Activated CD4-positive, CD25-positive, alpha-beta regulatory T cell treated with anti-CD3 and anti-CD28 coated beads, Interleukin-2, amount 50 U/mL, for 24 hours (primary cell): ENCODE measurements at places on chromosomes 5 and 9.

DNA sequence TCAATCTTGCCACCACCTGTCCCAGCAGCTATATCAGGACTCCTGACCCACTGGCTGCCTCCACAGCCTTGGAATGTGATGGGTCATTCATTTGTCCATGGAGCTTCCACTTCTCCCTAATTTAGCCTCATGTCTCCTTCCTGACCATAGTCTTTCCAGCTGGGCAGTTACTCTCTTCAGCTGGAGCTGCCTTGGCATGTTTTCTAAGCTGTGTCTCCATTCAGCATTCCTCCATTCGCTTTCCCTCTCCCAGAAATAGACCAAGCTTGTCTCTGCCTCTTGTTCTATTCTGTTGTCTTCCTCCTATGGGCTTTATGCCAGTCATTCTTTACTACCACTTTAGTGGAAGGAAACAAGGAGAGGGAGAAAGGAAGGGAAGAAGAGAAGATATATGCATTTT lies 5.3 kb upstream of the CTXN3 start:
- ATAC-seq = no peak

- ATAC-seq = no peak
Observed at GRCh38 chr5:66224274-66224673, 80.2 kb downstream of the SREK1 start.

DNA sequence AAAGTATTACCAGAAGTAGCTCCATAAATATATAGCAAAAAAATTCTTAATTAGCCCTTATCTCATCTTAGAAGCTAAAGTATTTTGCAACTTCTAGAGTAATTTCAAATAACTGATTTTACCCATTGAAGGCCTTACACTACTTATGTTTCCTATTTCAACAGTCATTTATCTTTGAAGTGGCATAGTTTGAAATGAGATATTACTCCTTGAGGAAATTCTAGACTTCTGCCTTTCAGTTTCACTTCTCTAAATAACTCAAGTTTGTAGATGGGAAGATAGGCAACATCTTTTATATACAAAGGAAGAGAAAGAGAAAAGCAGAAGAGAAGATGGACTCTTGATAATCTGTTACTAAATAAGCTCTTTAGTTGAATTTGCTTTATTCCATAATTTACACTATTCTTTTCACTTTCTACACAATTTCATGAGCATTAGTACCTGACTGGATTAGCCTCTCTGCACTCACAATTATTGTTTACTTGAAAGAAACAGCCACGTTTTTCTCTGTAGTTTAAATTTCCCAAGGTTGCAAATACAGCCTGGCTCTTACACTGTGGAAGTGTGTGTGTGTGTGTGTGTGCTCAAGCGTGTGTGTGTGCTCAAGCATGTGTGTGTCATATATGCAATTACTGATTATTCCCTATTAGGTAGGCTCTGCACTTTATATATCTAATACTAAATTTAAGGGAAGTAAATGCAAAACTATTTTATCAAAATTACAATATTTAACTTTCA lies 60.6 kb upstream of the EMB start:
- peak; percentile 28 for ATAC-seq

DNA sequence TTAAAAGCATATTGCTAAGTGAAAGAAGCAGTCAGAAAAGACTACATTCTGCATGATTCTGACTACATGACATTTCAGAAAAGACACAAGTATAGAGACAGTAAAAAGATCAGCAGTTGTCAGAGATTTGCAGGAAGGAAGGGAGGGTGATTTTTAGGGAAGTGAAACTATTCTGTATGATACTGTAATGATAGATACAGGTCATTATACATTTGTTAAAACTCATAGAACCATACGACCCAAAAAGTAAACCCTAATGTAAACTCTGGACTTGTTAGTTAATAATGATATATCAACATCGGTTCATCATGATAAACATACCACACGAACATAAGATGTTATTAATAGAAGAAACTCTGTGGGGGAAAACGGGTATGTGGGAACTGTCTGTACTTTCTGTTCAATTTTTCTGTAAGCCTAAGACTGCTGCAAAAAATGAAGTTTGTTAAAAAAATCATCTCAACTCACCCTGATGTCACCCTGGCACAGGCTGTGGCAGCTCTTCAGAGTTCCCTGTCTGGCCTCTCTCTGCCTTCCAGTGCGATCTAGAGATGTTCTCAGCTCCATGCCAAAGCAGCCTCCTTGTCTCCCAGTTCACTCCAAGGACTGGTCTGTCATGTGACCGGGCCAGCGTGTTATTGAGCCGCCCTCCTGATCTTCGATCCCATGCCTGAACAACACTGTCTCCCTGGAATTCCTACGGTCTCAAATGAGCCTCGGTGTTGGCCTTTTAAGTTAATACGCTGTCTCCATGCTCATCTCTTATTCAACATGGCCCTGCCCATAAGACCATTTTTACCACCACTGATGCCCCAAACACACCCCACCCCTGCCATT lies 35.4 kb downstream of the PRLR start:
- ATAC-seq = no peak

- no peak for ATAC-seq
Observed at GRCh38 chr5:112532654-112533360, 113.7 kb upstream of the EPB41L4A start.

GRCh38 chr5:135429301-135430134 lies 17.6 kb downstream of the DCANP1 start:
- ATAC-seq = no peak

GRCh38 chr9:80382211-80382891 lies 810.6 kb downstream of the TLE4 start:
- no peak for ATAC-seq

DNA sequence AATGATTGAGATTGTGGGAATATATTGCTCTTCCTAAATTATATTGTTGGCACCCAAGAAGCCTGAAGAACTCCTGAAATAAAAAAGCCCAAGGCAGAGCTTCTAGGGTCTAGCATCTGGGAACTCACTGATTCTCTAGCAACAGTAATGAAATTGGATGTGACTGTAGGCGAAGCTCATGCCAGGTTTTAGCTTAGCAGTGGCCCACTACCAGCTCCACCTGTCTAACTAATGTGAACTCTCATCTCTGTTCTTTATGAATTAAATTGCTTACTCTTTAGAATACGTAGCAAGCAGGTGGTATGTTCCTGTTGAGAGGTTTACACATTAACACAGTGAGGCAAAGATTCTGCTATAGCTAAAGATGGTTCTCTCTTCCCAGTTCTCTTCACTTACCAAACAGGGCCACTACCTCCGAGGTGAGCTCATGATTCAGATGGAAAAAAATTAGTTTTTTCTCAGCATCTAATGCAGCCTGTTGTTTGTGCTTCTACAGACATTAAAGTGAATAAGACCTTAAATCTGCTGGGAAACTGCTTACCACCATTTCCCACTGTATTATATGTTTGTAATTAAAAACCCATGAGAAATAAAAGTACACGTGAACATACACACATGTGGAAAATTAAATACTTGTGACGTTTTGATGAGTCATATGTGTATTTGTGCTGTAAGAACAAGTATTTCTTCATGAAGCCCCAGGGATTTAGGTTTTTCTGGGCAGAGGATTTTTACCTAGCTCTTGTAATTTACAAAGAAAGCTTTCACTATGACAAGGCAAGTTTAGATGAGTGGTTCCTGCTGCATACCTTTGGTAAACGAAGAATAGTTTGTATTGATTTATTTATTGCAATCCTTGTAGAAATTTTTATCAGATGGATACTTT lies 360.1 kb downstream of the KDM4C start:
- ATAC-seq = no peak

- ATAC-seq = no peak
Observed at GRCh38 chr5:163950248-163950647, 444.8 kb downstream of the MAT2B start.

DNA sequence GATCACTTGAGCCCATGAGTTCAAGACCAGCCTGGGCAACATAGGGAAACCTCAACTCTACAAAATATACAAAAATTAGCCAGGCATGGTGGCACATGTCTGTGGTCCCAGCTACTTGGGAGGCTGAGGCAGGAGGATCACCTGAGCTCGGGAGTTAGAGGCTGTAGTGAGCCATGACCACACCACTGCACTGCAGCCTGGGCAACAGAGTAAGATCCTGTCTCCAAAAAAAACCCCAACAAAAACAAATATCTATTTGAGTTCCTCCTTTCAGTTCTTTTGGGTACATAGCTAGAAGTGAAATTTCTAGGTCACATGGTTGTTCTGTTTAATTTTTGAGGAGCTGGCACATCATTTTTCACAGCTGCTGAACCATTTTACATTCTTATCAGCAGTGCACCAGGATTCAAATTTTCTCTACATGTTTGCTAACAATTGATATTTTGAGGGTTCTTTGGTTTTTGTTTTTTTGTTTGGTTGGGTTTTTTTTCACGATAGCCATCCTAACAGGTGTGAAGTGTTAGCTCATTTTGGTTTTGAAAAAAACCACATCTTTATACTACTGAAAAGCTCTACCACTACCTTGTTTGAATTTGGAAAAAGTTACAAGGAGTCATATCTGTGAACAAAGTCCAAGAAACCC lies 176.9 kb upstream of the SLC12A2 start:
- no peak for ATAC-seq

DNA sequence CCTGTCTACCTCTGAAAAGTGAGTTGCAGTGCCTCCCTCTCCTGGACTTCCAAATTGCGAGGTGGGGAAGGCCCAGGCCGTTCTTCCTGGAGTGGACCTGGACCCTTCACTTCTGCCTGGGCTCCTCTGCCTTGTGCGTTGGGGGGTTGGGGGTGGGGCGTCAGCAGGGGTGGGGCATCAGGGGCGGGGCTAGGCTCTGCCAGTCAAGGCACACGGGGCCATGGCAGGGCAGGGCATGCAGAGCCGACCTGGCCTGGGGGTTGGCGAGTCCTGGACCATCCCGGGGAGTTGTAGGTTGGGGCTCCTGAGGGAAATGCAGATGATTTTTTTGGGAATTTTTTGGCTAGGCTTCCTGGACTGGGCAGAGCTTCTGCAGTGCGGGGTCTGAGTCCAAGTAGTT lies 87.1 kb downstream of the EHMT1 start:
- peak; percentile 25 for ATAC-seq

DNA sequence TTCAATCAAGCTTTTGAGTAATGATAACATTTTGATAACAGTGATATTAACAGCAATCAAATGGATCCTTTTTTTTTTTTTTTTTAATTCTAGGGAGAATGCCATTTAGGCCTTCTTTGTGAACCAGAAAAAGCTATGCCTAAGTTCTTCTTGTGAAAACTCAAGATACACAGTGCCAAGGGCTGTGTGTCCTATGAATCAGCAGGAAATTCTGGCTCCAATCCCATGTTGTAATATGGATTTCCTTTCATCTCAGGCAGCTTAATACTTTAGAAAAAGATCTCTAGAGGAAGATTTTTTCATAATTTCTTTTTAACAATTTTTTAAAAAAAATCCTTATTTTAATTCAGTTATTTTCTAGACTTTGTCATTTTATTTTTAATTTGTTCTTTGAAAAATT lies 96.1 kb downstream of the NUDT12 start:
- ATAC-seq = no peak

DNA sequence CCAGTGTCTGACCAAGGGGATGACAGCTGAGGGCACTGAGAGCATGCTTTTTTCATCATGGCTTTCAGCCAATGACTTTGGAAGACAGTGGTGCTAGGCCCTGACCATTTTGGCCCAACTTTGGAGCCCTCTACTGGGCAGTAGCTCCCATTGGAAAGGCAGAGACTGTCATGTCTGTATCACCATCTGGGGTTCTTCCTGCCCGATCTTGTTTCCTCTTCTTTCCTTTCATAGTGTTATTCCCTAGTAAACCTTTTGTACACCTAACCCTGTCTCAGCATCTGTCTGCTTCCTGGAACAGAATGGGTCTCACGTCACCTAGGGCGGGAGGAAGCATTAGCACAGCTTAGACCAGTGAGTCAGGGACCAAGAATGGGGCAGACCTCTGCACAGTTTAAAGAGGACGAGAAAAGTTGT lies 97.4 kb upstream of the MAST4 start:
- no peak for ATAC-seq

- ATAC-seq = no peak
Observed at GRCh38 chr9:134552349-134552990, 89.1 kb upstream of the COL5A1 start.

DNA sequence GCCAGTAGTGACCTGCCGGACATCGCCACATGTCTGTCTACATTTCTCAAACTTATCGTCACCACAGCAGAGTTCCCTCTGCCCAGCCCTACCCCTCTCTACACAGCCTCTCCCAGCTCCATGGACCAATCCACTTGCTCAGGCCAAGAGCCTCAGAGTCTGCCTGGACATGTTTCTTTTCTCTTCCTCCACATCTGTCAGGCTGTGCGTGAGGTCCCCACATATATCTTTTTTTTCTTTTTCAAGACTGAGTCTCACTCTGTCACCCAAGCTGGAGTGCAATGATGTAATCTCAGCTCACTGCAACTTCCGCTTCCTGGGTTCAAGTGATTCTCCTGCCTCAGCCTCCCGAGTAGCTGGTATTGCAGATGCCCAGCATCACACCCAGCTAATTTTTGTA lies 62.7 kb upstream of the GGTA1 start:
- no peak for ATAC-seq
